ENCODE measurements at places on chromosomes 6 and 20.
A peak's percentile ranks its signal among the peaks of the same experiment; 100 is the strongest.

GRCh38 chr20:57877131-57877824 lies 167.5 kb upstream of the PMEPA1 start:
- DNase-seq = no peak

GRCh38 chr6:34970957-34971356 lies 81.9 kb downstream of the ANKS1A start:
- DNase-seq = no peak

DNA sequence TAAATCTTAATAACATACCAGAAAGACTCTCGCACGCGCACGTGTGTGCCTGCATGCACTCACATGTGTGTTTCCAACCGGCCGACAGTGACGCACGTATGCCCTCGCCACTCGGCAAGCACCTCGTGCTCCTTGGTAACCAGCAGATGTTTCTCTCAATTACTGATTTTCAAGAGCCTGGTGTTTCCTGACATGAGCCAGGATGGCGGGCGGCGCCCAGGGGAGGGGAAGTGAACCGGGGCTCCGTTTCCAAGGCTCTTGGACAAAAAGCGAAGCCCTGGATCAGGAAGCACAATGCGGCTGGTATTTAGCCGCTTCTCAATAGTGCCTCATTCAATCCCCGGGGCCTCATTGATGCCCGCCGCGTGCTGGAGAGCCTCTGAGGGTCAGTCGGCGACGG lies 37.7 kb downstream of the PMEPA1 start:
- DNase-seq = no peak

GRCh38 chr6:80502871-80503270 lies 396.4 kb downstream of the BCKDHB start:
- no peak for DNase-seq

DNA sequence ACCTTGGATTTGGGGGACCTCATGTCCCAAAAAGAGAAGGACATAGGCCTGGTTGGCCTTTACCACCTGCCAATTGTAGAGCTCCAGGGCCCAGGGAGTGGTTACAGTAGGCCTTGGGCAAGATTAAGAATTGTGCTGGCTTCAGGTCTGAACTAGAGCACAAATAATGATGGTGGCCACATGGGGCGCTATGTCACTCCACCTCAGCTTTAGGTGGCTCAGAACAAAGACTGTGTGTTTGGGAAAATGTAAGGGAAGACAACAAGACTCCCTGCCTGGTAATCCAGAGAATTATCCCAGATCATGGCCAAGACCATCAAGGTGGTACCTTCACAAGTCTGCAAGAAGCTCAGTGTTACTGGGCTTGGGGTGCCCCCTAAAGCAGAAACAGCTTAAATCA lies 224.9 kb upstream of the OPRM1 start:
- no peak for DNase-seq

- DNase-seq = no peak
Observed at GRCh38 chr20:37741055-37741454, 47.2 kb downstream of the CTNNBL1 start.

DNA sequence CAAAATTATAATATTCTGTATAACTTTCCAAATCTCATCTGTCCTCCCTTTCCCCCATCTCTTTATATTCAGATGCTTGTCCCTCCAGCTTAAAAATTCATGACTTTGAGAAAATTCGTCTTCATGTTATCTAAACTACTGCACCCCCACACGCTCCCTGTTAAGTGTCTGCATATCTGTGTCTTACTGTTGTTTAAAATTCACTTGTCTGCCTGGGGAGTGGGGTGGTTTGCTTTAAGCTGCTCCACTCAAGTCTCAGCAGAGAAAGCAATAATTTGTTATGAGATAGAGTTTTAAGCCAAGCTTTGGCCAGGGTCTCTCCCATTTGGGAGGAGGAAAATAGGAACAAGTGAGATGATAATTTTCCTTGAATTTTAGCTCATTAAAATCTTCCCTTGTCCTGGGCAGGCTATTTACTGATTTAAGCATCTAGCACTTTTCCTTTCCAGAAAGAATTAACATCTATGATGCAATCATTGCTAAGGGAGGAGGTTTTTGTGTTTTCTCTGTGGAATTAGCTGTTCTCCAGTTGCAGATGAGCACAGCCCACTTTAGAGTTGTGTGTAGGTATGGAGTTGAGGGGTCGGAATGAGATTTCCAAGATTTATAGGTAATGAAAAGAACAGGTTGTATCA lies 36.8 kb downstream of the MTHFD1L start:
- DNase-seq = no peak

DNA sequence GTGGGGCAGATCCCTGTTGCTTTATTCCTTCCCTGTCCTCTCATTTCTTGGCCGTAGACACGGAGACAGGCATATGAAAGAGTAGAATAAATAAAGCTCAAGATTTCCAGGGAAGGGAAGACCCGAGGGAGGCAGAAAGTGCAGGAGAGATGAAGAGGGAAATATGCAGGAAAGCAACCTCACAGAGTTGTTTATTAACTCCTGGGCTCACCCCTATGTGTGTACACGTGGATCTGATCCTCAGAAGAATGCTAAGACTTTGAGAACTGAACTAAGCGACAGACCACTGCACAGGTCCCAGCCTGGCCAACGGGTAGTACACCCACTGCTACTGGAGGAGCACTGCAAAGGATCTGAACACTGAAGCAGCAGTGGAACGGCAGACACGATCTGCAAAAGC lies 156.2 kb downstream of the KIF16B start:
- DNase-seq = no peak

DNA sequence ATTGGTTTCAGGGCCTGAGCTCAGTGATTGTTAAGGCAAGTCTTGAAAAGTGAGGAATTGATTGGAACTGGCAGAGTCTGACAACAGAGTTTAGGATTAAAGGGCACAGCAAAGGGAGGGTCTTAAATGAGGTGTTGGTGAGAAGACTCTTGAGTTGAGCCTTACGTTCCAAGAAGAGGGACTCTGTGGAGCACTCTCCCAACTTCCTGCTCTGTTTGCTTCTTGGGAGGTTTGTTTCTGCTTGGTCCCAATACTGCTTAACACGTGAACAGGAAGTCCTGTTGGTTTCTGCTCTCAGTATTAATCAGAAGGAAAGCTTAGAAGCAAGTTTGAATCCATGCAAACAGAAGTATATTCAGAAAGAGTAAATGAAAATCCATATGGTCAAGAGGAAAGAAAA lies 15.6 kb upstream of the SYNDIG1 start:
- no peak for DNase-seq

DNA sequence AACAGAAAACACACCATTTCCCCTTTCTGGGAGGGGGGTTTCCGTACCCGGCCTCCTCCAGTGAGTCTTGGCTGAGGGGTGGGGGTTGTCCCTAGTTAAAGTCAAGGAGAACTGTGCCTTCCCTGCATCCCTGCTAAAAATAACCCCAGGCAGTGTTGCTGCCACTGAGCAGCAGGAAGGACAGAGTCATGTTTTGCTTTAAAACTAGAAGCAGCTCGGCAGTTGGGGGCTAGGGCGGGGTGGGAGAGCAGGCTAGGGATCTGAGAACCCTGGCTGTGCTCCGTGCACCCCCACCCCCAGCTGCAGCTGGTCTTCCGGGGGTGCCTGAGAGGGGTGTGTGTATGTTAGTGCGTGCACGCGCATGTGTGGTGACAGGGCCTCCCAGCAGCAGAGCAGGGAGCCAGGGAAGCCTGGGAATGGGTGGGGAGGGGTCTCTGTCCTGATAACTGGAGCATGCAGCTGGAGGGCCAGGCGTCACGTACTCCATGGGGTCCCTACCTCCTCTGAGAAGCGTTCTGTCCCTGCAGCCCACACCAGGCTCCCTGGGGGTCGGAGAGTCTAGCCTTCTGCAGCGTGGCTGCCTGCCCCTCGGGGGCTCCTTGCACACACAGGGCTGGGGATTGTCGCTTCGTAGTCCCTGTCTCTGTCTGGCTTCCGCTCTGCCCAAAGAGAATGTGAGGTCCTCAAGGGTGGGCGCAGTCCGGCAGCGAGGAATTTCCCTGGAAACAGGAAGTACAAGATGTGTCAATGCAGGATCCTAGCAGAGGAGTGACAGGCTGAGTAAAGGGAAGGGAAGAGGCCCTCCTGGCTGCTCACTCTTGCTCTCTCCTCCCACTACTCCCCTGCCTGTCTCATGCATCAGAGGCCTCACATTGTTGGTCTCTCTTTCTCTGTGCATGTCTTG lies 16.8 kb upstream of the ARMC12 start:
- DNase-seq = no peak

DNA sequence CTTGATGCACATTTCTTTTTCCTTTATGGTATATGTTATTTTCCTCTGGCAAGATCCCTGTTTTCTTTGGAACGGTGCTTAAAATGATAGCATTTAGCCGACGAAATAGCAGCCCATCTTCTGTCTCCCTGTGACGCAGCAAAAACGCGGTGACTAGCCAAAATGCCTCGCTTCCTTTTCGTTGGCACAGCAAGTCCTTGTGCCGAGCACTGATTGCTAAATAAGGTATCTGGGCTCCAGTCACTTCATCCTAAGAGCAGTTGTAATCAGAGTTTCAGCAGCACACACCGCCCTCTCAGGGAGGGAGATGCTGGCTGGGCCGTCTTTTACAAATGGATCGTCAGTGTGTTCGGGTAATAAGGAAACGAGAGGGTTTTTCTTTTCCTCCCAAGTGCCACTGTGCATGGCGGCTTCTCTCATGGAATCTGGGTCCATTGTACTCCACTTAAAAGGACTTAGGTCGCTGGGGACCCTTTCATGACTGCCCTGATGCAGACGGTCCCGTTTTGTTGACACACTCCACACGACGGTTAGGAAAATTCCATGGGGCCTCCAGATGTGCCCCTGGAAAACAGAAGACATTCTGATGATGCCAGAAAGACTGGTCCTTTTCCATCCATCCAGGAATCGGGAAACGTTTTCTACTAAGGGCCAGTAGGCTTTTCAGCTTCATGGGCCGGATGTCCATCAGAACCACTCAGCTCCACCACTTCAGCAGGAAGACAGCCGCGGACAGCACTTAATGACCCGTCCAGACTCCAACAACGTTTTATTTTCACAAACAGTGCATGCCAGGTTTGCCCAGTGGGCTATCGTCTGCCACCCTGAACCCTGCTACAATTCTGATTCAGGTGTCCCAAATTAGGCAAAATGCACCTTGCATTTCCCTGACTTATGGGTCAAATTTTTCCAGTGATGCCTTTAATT lies 185.5 kb downstream of the CDH4 start:
- peak; percentile 52 for DNase-seq

- no peak for DNase-seq
Observed at GRCh38 chr20:49589747-49590146, 21.8 kb upstream of the PTGIS start.

GRCh38 chr6:155936551-155936950 lies 480.9 kb upstream of the NOX3 start:
- DNase-seq = no peak

- DNase-seq = peak; percentile 51
Observed at GRCh38 chr6:132830334-132830751, 16.0 kb downstream of the RPS12 start.

- DNase-seq = no peak
Observed at GRCh38 chr6:88105741-88106340, 58.2 kb downstream of the SPACA1 start.

GRCh38 chr20:58950603-58951002 lies 30.5 kb upstream of the NELFCD start:
- no peak for DNase-seq

DNA sequence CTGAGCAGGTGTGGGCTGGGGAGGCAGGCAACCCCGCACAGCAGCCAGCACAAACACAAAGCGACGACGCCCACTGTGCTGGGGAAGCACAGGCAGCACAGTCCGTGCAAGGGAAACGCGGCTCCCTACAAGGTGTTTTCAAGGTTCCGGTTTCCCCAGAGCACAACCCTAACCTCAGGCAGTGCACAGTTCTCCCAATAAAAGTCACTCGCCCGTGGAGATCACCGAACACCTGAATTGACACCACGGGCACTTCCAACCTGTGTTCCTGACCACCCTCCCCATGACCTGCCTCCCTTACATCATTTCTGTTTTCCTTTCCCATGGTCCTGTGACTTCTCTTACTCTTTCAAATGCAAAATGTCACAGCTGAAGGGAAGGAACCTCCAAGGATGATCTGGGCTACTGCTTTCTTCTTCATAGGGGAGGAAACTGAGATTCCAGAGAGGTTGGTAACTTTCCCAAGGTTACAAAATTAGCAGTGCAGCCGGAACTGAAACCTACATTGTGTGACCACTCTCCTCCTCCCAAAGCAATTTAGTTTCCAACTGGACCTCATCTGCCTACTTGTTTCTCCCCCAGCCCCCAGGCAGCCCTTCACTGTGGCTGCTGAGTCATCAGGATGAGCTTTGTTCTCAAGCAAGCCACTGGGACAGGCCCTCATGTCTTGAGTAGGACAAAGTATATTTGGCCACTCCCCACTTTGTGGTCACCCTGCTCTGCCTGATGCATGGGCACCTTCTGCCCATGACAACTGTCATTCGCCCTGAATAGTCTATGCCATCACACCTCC lies 125.3 kb downstream of the ATXN1 start:
- no peak for DNase-seq

DNA sequence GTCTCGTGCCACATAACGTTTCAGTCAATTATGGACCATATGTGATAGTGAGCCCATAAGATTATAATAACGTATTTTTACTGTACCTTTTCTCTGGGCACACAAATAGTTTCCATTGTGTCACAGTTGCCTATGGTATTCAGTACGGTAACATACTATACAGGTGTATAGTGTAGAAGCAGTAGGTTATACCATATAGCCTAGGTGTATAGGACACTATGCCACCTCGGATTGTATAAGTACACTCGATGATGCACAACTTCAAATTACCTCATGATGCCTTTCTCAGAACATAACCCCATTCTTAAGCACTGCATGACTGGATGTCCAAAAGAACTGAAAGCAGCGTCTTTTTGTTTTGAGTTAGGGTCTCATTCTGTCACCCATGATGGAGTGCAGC lies 59.5 kb upstream of the MYO6 start:
- DNase-seq = no peak

DNA sequence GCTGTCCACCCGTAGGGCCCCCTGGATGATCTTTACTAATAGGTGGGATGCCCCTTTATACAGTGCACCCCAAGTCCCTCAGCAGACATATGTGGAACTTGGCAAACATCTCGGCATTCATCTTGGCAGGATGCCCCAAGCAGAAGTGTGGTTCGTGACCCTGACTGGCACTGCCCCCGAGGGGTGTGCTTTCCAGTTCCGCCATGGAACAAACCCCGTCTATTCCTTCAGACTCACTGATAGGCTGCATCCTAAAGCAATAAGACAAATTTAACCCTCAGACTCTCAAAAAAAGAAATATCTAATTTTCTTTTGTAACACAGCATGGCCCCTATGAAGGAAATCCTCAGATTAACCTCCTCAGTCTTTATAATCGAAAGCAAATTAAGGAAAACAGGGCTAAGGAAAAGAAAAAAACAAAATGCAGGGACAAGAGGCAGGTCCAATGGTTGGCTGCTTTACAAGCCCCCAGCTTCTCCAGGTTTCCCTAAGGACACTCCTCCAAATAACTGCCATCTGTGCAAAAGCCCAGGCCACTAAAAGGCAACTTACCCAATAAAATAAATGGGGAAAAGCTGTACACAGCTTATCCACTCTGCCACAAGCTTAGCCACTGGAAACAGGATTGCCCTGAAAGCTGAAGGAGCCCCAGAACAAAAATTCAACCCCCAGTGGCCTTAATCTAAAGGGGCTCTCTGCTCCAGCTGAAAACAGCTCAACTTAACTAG lies 30.5 kb upstream of the RIPK1 start:
- no peak for DNase-seq

- DNase-seq = no peak
Observed at GRCh38 chr20:17430125-17430950, 100.8 kb downstream of the BFSP1 start.

Data from neuronal stem cell (in vitro differentiated cells).